Naive thymus-derived CD4-positive, alpha-beta T cell (primary cell): ENCODE measurements at places on chromosomes 5 and 9. TPM values are rescaled to one million over a fixed set of nuclear protein-coding genes. Genes with fewer than 3 reads are reported as not detected.

The MAMDC2 gene
- polyA plus RNA-seq = not detected

The CDH12 gene
- polyA plus RNA-seq = not detected

The LECT2 gene
- polyA plus RNA-seq = not detected

- H3K36me3 ChIP-seq = peaks cover 3% of the 10 kb centered on the region
- peak; percentile 93 for DNase-seq
- no peaks in the 10 kb centered on the region for H3K27me3 ChIP-seq
- peak within 1 kb of the TSS; percentile 83 for H3K27ac ChIP-seq
- H3K4me1 ChIP-seq = peaks cover 20% of the 10 kb centered on the region
Observed at GRCh38 chr5:54517512-54518145, at the start of gene SNX18. TSS of gene SNX18 (plus strand) at chr5:54517759. CDS start at chr5:54517953, 194 bp downstream.

- peak overlapping the region; percentile 19 for H3K27ac ChIP-seq
- H3K4me1 ChIP-seq = peaks cover 71% of the 10 kb centered on the region
- DNase-seq = no peak
- H3K4me3 ChIP-seq = peak overlapping the region; percentile 22
Observed at GRCh38 chr9:131418143-131419025, 24.5 kb downstream of the PRRC2B start.

GRCh38 chr5:97418462-97418861 lies 235.4 kb upstream of the RIOK2 start:
- no peaks in the 10 kb centered on the region for H3K27me3 ChIP-seq
- no peak overlapping the region for H3K4me3 ChIP-seq
- H3K4me1 ChIP-seq = no peaks in the 10 kb centered on the region

DNA sequence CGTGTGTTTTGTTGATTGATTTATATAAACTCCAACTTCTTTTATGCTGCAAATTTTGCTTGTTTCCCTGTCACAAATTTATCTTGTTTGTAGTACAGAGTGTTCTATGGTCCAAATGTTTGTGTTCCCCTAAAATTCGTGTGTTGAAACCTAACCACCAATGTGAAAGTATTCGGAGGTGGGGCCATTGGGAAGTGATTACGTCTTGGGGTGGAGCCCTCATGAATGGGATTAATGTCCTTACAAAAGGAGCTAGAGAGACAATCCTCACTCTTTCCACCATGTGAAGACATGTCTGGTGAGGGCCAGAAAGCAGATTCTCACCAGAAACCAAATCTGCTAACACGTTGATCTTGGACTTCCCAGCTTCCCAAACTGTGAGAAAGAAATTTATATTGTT lies 262.0 kb downstream of the MAN2A1 start:
- H3K36me3 ChIP-seq = no peaks in the 10 kb centered on the region
- no peaks in the 10 kb centered on the region for H3K4me1 ChIP-seq
- H3K4me3 ChIP-seq = no peak overlapping the region
- no peak for DNase-seq

GRCh38 chr9:2263111-2263510 lies 248.0 kb downstream of the SMARCA2 start:
- no peaks in the 10 kb centered on the region for H3K36me3 ChIP-seq
- no peak overlapping the region for H3K27ac ChIP-seq
- no peak for DNase-seq
